ENCODE measurements at places on chromosomes 4 and X.
A peak's percentile ranks its signal among the peaks of the same experiment; 100 is the strongest.

DNA sequence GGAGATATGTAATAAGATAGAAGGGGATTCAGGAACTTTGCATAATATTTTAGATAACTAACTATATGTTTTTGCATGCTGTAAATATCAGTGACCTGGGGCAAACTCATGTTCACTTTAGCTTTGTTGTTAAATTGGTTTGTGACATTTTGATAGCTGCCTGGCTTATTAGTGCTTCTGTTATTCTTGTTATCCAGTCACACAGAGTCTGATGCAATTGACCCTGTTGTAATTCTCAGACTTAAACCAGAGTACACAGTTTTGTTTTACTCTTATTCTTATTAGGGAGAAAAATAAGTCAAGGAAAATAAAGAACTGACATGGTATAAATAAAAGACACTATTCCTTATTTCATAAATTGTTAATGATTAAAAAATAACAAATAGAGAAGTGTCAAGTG, 516.7 kb upstream of the SLIT2 start:
- DNase-seq, result peak; percentile 14

DNA sequence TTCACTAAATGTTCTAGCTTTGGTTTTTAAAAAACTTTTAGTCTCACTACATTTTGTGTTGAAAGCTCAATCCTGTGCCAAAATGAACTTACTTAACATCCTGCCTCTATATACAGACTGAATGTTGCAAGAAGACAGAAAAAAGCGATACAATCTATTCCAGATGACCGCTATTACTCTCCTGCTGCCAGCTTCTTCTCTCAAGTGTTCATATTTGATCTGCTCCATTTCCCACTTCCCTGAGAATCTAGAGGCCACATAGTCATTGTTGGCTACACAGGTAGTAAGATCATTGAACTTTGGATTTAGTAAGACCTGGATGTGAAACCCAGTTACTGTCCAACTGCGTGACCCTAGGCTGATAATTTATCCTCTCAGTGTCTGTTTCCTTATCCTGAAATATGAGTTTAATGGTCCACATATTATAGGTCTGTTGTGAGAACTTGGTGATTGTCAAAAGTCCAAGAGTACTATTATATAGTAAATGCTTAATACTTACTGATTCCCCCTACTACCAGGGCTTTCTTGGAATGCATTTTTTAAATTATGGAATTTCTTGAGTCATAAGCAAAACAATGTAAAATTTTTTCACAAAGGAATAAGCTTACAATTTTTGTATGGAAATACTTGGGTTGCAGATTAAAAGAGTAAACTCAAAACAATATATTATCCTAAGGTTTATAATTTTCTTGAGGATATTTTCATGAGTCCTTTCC, 976.8 kb upstream of the ADGRL3 start:
- DNase-seq, result no peak

DNA sequence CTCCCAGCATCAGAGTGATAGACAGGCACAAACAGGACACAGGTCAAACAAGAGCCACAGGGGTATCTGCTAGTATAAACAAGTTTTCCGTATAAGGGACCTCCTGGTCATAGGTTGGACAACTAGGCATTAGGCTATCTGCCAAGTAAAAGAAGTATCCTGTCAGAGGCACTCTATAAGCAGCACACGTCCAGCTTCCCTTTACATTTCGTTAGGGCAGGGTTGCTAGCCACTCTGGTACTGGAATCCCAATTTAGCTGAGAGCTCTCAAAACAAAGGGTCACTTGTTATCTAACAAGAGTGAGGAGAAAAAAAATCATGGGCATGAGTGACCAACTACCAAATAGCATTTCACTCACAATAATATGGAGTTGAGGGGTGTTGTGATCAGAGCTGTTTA, 780.7 kb upstream of the DIAPH2 start:
- no peak for DNase-seq

- DNase-seq, result no peak
Observed at GRCh38 chr4:102317459-102317858, 27.8 kb downstream of the SLC39A8 start.

- DNase-seq, result no peak
Observed at GRCh38 chr4:40681600-40681999, 51.9 kb upstream of the RBM47 start.

GRCh38 chr4:1339489-1339888, 7.5 kb upstream of the UVSSA start:
- no peak for DNase-seq

DNA sequence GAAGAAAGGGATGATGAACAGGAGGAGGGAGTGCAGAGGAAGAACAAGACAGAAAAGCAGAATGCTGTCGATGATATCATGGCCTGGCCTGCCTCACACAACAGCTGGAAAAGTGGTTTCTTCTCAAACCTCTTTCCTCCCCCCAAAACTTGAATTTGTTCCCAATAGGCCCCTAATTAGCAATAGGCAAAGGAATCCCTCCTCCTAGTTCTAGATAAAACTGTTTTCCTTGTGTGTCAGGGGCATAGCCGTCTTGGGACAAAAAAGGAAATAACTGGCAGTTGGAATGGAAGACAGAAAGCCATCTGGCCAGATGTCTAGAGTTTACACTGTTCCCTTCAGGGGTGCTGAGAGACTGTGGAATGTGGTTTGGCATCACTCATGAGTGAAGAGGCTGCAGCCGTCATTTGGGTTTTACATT, 177.8 kb upstream of the C1QTNF7 start:
- DNase-seq, result no peak

- DNase-seq, result no peak
Observed at GRCh38 chrX:150486011-150486410, 82.4 kb upstream of the MTM1 start.

GRCh38 chr4:159012381-159012780, 90.5 kb upstream of the RAPGEF2 start:
- DNase-seq, result no peak

All from NCI-H526 (cell line).